Stimulated activated CD8-positive, alpha-beta memory T cell treated with anti-CD3 and anti-CD28 coated beads, Interleukin-15, amount 100 ng/mL, for 24 hours (primary cell): ENCODE measurements at places on chromosomes 12 and 14.

GRCh38 chr12:106174876-106175275 lies 36.1 kb upstream of the NUAK1 start:
- no peak for DNase-seq

DNA sequence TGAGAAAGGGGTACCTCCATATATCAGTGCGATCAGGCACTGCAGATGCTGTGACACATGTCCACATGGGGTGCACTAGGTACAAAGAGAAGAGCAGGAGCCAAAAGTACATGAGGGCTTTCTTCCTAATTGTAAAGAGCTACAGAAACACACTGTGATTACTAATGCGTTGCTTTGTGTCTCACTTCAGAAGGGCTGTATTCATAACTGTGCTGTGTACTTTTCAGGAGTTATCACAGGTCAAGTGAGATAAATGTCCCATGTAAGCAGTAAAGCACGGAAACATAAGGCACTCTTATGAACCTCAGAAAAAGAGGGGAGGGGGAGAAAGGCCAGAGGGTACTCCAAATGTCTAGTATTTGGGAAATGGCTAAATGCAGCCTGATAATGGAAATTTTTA lies 10.6 kb downstream of the SPRING1 start:
- no peak for DNase-seq

DNA sequence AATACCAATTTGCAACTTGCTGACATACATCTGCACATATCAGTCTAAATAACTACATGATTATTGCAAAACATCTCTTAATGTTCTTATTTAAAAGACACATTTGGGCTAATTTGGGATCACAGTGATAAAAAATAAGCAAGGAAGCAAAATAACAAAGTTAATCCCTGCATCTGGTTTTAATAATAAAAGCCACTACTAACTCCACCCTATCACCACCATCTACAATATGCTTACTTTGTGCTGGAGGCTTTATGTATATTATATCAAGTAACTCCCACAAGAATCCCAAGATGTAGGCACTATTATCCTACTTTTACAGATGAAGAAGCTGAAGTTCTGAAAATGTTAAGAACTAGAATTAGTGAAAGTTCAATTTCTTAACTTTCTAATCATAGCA lies 45.7 kb downstream of the TAOK3 start:
- DNase-seq, result no peak

DNA sequence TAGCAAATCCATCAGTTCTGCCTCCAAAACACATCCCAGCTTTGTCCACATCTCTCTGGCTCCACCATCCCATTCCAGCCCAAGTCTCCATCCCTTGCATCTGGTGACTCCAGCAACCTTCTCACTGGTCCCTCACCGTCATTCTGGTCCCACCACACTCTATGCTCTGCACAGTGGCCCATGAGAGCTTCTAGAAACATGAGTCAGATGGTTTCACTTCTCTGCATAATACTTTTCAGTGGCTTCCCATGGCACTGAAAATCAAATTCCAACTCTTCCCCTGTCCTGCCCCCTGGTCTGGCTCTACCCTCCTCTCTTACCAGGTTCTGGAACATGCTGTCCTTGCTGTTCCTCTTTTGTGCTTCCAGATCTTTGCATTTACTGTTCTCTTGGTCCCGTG lies 17.2 kb upstream of the C12orf76 start:
- DNase-seq, result no peak

GRCh38 chr12:123488539-123489230 lies 30.7 kb downstream of the SNRNP35 start:
- DNase-seq, result no peak

DNA sequence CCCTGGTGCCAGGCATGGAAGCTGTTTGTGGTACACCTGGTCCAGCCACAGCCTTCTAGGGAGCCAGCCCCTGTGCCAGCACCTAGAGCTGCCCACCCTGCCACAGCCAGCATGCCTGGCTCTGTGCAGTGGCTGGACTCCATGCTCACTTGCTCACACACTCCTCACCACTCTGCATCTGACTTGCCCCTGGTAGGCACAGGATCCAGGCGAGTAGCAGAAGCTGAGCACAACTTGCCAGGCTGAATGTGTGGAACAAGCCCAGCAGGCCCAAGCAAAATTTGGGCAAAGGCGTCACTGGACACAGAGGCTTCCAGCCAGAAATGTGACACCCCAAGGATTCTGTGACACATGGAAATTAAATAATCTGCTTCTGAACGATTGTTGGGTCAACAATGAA lies 106.7 kb downstream of the MYF5 start:
- DNase-seq, result no peak

GRCh38 chr12:110936367-110937103 lies 16.2 kb upstream of the MYL2 start:
- no peak for DNase-seq

DNA sequence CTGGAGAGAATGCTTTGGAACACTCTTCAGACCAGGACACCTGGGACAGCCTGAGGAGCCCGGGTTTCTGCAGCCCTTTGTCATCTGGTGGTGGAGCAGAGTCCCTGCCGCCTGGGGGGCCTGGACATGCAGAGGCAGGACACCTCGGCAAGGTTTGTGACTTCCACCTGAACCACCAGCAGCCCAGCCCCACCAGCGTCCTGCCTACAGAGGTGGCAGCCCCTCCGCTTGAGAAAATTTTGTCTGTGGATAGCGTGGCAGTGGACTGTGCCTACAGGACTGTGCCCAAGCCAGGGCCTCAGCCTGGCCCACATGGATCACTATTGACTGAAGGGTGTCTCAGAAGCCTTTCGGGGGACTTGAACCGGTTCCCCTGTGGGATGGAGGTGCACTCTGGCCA lies 21.1 kb downstream of the CINP start:
- no peak for DNase-seq

- DNase-seq, result no peak
These were observed 200.7 kb downstream of the FUT8 start for GRCh38 chr14:65613131-65613650.

DNA sequence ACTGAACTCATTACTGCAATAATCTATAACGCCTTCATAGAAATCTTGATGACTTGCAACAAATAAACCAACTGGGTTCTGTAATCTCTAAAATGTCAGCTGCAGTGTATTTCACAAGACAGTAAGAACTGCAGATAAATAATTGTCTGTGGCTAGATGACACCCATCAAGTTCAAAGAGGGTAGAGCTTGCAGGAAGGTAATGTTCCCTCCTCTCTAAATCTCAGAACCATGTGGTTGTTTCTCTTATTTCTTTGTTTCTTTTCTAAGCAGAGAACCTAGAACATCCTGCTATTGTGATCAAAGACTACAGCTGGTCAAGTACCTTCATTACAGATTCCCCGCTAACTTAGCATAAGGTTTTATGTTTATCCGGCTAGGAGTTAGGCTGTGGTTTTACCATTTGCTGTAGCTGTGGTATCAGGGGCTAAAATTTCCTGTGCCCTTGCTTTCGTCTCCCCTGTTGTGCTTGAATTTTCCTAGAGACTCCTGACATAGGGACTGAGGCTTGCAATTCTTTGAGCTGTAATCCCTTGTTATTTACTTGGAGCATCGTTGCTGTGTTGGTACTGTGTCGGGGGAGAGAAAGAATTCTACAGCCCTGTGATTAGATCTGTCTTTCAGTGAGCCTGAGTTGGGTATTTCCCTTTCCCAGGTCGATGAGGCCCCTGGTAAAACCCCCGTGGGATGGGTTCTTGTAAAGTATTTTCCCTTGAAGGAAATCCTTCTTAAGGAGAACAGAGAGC lies 253.1 kb upstream of the BTG1 start:
- DNase-seq, result no peak

GRCh38 chr12:48883305-48884161 lies 17.9 kb upstream of the RND1 start:
- DNase-seq, result no peak

- no peak for DNase-seq
These were observed 768.1 kb upstream of the TBX3 start for GRCh38 chr12:115451780-115452736.
